Right kidney (tissue), 9 donors: ENCODE measurements at places on chromosomes 7 and 10.

DNA sequence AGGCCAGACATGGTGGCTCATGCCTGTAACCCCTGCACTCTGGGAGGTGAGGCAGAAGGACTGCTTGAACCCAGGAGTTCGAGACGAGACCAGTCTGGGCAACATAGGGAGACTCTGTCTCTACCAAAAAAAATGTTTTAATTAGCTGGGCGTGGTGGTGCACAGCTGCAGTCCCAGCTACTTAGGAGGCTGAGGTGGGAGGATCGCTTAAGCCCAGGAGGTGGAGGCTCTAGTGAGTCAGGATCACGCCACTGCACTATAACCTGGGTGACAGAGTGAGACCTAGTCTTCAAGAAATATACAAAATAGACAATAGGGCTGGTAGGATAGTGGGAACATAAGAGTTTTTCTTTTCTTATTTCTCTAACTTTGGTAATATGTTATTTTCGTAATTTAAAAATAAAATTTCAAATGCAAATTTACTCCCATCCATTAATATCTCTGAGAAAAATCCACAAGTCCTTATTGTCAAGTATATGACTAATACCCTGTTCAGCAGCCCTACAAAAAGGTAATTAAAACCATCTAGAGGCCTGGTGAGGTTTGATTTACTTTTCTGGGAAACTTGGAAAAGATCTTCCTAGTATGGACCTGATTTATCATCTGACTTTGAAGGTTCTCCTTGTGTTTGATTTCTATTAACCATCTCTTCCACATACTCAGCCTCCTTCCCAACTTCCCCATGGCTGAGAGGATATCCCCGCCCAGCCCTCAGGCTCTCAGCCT is 50.0 kb downstream of the CREB3L2 start:
- DNase-seq, result no peak

DNA sequence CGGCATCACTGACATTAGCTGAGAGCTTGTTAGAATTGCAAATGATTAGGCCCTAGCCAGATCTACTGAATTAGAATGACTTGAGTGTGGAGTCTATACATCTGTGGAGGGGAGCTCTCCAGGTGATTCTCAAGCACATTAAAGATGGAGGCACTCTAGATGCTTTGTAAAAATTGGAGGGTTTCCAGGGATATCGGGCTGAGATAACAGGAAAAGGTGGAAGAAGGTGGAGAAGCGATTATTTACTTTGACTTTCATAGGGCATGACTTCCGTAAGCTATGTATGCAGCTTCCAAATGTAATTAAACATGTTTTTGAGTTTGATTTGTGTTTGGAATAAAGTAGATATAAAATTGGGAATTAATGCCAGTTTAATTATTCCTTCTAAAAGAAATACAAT is 235.0 kb upstream of the PTN start:
- DNase-seq, result no peak

DNA sequence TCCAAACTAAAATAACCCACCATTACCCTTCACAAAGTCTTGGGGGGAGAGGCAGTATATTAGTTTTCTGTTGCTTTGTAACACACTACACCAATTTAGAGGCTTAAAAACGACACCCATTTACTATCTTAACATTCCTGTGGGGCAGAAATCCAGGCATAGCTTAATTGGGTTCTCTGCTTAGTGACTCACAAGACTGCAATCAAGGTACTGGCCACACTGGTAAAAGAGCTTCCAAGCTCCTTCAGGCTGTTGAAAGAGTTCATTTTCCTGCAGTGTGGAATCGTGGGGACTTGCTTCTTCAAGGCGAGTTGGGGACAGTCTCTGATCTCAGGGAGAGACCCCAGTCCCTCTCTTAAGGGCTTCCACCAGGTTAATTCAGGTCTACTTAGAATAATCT is 139.1 kb downstream of the XPNPEP1 start:
- DNase-seq, result no peak

- no peak for DNase-seq
Measured at GRCh38 chr10:73263693-73264347, 11.4 kb upstream of the MRPS16 start.

GRCh38 chr10:14550471-14550981 is 219.8 kb upstream of the FRMD4A start:
- DNase-seq, result no peak

DNA sequence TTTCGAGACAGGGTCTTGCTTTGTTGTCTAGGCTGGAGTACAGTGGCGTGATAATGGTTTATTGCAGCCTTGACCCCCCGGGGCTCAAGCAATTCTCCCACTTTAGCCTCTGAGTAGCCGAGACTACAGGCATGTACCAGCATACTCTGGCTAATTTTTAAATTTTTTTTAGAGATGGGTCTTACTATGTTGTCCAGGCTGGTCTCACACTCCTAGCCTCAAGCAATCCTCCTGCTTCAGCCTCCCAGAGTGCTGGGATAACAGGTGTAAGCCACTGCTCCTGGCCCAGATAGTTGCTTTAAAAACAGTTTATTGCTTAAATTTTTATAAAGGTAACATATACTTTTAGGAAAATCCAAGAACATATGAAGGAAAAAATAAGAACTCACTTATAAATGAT is 26.3 kb downstream of the NEURL1 start:
- no peak for DNase-seq

GRCh38 chr10:72834183-72834825 is 59.2 kb upstream of the OIT3 start:
- no peak for DNase-seq

DNA sequence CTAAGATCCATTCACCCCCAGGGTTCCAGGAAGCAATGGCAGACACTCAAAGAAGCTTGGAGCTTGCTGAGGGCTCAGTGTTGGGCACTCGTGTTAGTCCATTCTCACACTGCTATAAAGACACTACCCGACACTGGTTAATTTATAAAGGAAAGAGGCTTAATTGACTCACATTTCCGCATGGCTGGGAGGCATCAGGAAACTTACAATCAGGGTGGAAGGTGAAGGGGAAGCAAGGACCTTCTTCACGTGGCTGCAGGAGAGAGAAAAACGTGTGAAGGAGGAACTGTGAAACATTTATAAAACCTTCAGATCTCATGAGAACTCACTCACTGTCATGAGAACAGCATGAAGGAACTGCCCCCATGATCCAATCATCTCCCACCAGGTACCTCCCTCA is 44.7 kb upstream of the SMNDC1 start:
- DNase-seq, result no peak

DNA sequence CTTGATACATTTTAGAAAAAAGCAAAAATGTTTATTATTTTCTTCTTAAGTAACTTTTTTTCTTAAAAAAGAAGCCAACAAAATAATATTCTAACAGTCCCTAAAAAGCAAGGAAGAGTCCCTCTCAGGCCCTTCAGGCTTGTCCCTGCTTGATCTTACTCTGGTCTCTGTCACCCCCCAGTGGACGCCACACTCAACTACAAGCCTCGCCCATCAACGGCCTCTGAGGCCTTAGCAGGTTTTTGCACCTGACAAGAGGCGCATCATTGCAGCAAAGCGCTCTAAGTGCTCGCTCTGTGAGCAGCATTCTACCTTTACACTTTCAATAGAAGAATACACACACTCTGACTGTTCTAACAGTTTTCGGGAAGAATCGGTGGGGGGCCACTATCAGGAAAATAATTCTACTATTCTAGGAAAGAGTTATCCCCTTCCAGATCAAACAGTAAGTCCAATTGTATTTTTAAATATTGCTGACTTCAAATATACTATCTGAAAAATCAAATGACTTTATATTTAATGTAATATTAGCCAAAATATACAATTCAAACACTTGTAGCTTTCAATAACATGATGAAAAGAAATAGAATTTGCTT is 139.2 kb downstream of the USP6NL start:
- DNase-seq, result peak; percentile 21

GRCh38 chr10:17022466-17022825 is 107.2 kb downstream of the CUBN start:
- DNase-seq, result no peak

GRCh38 chr7:108104324-108104723 is 25.8 kb downstream of the LAMB4 start:
- DNase-seq, result no peak

- no peak for DNase-seq
Measured at GRCh38 chr7:155852426-155853301, 40.4 kb upstream of the SHH start.

DNA sequence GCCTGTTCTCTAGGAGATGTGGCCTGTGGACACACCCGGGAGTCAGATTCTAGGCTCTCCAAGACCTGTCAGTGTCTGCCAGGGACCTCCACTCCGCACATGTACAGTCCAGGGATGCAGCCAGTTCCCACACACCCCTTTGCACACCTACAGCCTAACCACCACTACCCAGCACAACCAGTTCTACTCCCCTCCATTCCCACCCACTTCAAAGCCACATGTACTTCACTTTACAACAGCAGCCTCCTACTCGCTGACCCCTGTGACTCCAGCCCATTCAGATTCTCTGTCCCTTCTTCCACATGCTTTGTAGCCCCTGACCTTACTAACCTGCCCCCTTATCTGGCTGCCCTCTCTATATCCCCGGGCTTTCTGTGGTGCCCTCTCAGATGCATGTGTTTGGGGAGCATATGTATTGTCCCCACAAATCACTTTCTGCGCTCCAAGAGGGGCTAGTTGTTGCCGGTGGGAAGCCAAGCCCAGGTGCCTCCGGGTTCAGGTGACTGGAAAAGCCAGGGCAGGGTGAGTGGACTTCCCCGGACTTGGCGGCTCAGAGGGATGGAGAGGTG is 7.2 kb downstream of the LBX1 start:
- no peak for DNase-seq

DNA sequence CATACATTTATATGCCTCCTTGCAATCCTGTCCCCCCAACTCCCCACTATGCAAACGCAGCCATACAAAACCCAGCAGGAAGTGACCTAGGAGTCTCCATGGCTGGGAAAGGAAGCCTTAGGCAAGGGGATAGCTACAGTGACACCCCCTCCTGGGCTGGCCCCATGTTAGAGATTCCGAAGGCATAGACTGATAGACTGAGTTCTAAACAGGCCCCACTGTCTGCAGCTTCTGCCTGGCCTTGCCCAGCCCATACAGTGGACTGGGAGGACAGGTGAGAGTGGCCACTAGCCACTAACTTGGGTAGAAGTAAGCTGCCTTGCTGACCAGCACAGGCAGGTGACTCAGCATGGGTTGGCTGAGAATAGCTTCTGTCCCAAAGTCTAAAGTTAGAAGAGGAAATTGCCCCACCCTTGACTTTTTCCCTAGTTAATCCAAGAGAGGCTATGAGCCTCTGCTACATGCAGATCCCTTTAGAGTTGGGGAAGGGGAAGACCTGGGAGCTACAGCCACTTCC is 106.3 kb downstream of the C10orf105 start:
- no peak for DNase-seq

GRCh38 chr10:123681285-123681684 is 15.1 kb downstream of the GPR26 start:
- DNase-seq, result no peak

DNA sequence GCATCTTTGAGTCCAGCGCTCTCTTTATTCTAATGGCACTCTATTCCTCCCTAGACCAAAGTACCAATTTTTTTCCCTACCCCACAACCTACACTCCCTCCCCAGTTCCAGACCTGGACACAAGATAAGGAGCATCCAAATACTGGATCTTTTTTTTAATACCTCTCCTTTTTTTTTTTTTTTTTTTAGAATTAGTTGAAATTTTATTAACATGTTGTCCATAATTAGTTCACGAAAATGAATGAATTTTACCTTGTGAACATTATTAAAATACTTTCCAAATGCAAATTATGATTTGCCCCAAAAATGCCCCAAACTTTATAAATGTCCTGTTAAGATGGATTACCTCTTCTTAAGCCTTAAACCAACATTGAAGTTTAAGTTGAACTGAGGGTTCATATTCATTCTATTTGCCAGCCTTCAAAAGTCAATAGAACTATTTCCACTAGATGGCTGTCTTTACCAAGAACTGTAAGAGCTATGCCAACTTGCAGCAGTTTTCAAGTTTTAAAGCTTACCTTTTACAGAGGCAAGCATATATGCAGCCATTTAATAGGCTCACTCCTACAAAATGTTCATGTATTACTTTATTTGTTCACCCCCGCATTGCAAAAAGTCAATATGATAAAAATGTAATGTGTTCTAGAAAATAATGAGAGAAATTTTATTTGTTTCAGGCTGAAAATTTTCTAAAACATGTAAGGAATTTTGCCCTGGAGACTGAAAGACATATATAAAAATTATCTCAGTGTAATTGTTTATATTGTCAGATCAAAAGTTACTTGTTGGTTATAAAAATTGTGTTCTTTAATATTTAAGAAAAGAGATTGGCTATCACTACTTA is 39.7 kb upstream of the TNKS2 start:
- no peak for DNase-seq

GRCh38 chr10:18949391-18949790 is 99.2 kb upstream of the MALRD1 start:
- DNase-seq, result no peak

- DNase-seq, result no peak
Measured at GRCh38 chr10:48587101-48587500, 17.8 kb downstream of the ARHGAP22 start.

GRCh38 chr10:74763934-74764591 is 62.3 kb upstream of the KAT6B start:
- no peak for DNase-seq

DNA sequence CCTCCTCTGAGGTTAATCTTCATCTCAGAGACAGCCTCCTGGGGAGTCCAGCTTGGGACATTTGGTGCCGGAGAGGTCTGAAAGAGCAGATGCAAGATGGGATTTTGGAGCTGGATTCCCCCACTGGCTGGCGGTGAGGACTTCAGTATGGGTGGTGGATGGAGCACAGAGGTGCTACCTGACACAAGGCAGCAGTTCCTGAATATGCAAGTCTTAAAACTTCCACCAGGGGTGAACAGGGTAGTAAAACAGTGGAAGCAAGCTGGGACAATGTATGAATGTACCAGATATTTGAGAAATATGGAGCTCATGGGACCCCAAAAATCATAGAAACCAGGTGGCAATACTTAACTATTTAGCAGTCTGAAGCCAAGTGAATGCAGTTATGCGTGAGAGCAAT is 4.8 kb upstream of the TAF3 start:
- DNase-seq, result no peak

DNA sequence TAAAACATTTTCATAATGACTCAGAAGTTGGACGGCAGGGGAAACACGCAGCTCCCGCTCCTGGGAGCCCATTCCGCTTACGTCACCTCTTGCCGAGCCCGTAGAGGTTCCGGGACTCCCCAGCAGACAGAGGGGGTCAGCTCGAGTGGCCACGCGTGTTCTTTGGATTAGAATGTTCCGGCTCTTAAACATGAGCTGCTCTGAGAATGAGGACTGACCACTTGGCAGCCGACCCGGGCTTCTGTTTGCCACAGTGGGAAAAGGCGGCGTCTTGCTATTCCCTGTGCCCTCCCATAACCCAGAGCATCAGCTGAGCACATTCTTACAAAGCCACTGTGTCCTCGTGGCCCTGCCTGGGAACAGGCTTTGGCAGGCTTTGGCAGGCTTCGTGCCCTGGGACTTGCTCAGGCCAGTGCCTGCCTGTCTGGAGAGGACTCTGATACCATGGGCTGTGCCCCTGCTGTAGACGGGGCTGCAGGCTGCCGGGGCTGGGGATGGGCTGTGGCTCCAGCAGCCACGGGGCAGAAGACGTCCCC is 40.1 kb downstream of the PFKP start:
- DNase-seq, result no peak

GRCh38 chr10:113929522-113929921 is 75.1 kb downstream of the NHLRC2 start:
- no peak for DNase-seq
